Activated B cell treated with CpG ODN at 0.5 μM for 24 hours (primary cell): ENCODE measurements at places on chromosomes 6 and 20. TPM values are rescaled to one million over a fixed set of nuclear protein-coding genes. Genes with fewer than 3 reads are reported as not detected.

SLC17A9 gene
- 45.0 and 47.6 TPM in 2 replicates for total RNA-seq

DNA sequence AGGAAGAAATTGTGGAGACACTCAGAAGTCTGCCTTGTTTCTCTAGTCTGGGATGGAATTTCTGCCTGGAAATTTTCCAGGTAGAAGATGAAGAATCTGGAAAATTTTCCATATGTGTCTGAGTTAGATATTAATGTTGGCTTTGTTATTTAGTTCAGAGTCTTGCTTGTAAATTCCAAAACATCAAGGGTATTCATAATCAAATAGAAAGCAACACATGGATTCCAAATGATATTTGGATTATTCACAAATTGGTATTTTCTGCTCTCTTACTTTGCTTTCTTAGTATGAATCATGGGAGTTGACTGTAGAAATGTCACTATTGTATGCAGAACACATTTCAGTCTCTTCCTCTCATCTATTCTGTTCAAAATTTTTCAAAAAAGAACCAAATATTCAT lies 116.0 kb downstream of the GRIK2 start:
- H3K27me3 ChIP-seq: no peaks in the 10 kb centered on the region
- no peak for DNase-seq
- H3K4me1 ChIP-seq: no peaks in the 10 kb centered on the region
- no peak overlapping the region for H3K4me3 ChIP-seq
- no peak overlapping the region for H3K27ac ChIP-seq

TREML1 gene
- total RNA-seq: not detected in 2 replicates

DNA sequence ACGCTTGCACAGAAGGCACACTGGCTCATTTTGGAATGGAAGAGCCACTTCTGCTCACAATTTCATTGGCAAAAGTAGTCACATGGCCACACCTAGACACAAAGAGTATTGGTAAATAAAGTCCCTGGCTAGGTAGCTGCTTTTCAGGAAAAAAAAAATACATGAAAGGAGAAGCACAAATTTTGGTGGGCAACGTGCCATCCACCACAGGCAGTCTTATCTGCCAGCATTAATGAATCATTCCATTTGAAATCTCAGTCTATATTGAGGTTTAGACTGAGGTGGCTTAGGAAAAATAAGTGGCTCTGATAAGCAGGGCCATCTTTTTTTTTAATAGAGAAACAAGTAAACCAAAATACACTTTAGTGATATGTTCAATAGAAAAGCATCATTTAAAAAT lies 44.3 kb downstream of the ADGRB3 start:
- H3K27ac ChIP-seq: no peak overlapping the region
- no peak overlapping the region for H3K4me3 ChIP-seq
- no peaks in the 10 kb centered on the region for H3K27me3 ChIP-seq
- H3K4me1 ChIP-seq: no peaks in the 10 kb centered on the region
- no peaks in the 10 kb centered on the region for H3K36me3 ChIP-seq

CLDN20 gene
- not detected in 2 replicates for total RNA-seq

MAS1 gene
- total RNA-seq: not detected in 2 replicates

GRCh38 chr6:16258709-16259075 lies 20.3 kb downstream of the GMPR start:
- no peak overlapping the region for H3K27ac ChIP-seq
- no peak overlapping the region for H3K4me3 ChIP-seq
- H3K27me3 ChIP-seq: peaks cover 8% of the 10 kb centered on the region
- no peaks in the 10 kb centered on the region for H3K4me1 ChIP-seq

SOBP gene
- total RNA-seq: 1.1 TPM in 2 replicates

- H3K27me3 ChIP-seq: peaks cover under 1% of the 10 kb centered on the region
- no peak overlapping the region for H3K4me3 ChIP-seq
- no peak for DNase-seq
- H3K4me1 ChIP-seq: no peaks in the 10 kb centered on the region
Measured at GRCh38 chr6:82781620-82782204, 283.9 kb downstream of the UBE3D start.

- peak overlapping the region; percentile 61 for H3K4me3 ChIP-seq
- H3K27me3 ChIP-seq: peaks cover 57% of the 10 kb centered on the region
- no peaks in the 10 kb centered on the region for H3K36me3 ChIP-seq
- peaks cover 36% of the 10 kb centered on the region for H3K4me1 ChIP-seq
- no peak overlapping the region for H3K27ac ChIP-seq
Measured at GRCh38 chr20:25865715-25866656, 169.3 kb upstream of the ZNF337 start.

- H3K4me1 ChIP-seq: no peaks in the 10 kb centered on the region
- H3K27ac ChIP-seq: no peak overlapping the region
- H3K36me3 ChIP-seq: no peaks in the 10 kb centered on the region
- H3K4me3 ChIP-seq: no peak overlapping the region
- no peak for DNase-seq
- peaks cover 4% of the 10 kb centered on the region for H3K27me3 ChIP-seq
Measured at GRCh38 chr6:24154121-24154520, 28.1 kb downstream of the NRSN1 start.

- peak overlapping the region; percentile 95 for H3K27ac ChIP-seq
- no peak for DNase-seq
- H3K4me3 ChIP-seq: no peak overlapping the region
Measured at GRCh38 chr6:139027620-139028182, 844 bp upstream of the ABRACL start.

- peaks cover 2% of the 10 kb centered on the region for H3K27me3 ChIP-seq
- no peak within 1 kb of the TSS for H3K27ac ChIP-seq
- H3K36me3 ChIP-seq: no peaks in the 10 kb centered on the region
- peak; percentile 59 for DNase-seq
- H3K4me1 ChIP-seq: peaks cover 14% of the 10 kb centered on the region
Measured at GRCh38 chr20:62367136-62367632, at the start of gene LAMA5. Gene LAMA5, minus strand, starts transcription at chr20:62367312. Its CDS starts 67 bp downstream, at chr20:62367245.

GRCh38 chr6:40855168-40855880 lies 183.7 kb downstream of the UNC5CL start:
- peaks cover 9% of the 10 kb centered on the region for H3K27me3 ChIP-seq
- peaks cover 6% of the 10 kb centered on the region for H3K4me1 ChIP-seq
- no peaks in the 10 kb centered on the region for H3K36me3 ChIP-seq
- DNase-seq: no peak

CRISP2 gene
- not detected in 2 replicates for total RNA-seq

GRCh38 chr6:35047265-35048011 lies 93.7 kb downstream of the TCP11 start:
- no peak overlapping the region for H3K4me3 ChIP-seq
- no peak overlapping the region for H3K27ac ChIP-seq
- H3K4me1 ChIP-seq: peaks cover 5% of the 10 kb centered on the region
- H3K27me3 ChIP-seq: no peaks in the 10 kb centered on the region
- H3K36me3 ChIP-seq: peaks cover 11% of the 10 kb centered on the region

TMEM244 gene
- not detected in 2 replicates for total RNA-seq

DNA sequence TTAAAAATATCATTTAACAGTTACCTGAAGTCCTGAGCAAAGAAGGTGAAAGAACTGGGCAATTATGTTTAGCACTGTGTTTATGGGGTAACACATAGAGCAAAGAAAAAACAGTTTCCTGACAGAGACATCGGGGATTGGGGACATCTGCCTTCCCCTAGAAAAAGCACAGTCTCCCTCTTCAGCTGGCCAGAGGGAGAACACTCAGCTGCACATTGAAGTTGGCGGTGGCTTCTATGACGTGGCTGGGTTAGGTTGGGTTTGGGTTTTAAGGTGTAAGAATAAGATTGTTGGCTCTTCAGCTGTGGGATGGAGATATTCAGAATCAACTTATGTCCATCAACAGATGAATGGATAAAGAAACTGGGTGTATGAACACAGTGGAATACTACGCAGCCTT lies 124.0 kb upstream of the DTNBP1 start:
- no peak overlapping the region for H3K27ac ChIP-seq
- H3K36me3 ChIP-seq: no peaks in the 10 kb centered on the region
- no peaks in the 10 kb centered on the region for H3K4me1 ChIP-seq
- H3K27me3 ChIP-seq: peaks cover 6% of the 10 kb centered on the region

KIF6 gene
- total RNA-seq: not detected in 2 replicates

DNA sequence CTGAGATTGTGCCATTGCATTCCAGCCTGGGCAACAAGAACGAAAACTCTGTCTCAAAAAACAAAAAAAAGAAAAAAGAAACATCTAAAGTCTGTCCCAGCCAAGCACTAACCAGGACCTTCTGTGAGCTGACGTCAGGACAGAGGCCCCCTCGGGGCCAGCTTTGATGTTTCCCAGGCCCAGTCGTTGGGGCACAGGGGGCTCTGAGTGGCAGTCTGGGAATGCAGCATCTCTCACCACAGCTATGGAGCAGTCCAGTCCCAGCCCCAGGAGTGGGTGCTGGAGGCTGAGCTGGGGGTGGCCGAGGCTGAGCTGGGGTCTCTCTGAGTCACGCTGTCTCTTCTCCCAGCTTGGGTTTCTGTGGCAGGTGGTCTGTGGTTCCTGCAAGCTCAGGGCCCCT lies 46.0 kb upstream of the SRF start:
- no peaks in the 10 kb centered on the region for H3K4me1 ChIP-seq
- DNase-seq: no peak
- H3K36me3 ChIP-seq: no peaks in the 10 kb centered on the region
- no peak overlapping the region for H3K4me3 ChIP-seq

- H3K27me3 ChIP-seq: no peaks in the 10 kb centered on the region
- peaks cover 9% of the 10 kb centered on the region for H3K4me1 ChIP-seq
- DNase-seq: no peak
- no peak overlapping the region for H3K27ac ChIP-seq
- no peak overlapping the region for H3K4me3 ChIP-seq
Measured at GRCh38 chr20:17783671-17784070, 83.9 kb downstream of the BANF2 start.

DNA sequence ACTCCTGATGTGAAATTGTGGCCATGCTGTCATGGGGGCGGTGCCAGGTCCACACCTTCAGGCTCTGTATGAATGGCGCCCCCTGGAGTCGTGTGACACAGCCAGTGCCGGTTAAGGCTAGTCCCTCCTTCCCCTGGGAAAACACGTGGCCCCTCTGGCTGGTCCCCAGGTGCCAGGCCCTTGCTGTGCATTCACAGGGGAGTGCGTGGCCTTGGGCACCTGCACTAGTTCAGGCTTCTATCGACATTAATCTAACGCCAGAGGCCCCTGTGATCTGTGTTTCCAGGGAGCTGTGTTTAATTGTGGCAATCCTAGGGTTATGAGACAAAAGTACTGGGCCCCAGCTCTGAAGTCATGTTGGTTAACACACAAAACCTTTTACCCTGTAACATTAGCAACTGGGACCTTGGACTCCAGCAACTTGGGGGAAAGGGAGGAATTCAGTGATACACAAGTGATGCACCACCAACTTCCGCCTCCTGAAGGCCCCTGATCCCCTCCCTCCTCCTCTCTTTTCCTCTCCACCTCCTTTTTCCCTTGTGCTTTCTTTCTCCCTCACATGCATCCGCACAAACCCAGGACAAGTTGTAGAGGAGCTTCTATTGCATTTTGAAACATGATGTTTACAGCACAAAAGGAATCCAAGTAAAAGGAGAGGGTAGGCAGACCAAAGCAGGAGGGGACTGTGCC lies 74.0 kb downstream of the SSR1 start:
- peak overlapping the region; percentile 65 for H3K27ac ChIP-seq
- H3K4me3 ChIP-seq: no peak overlapping the region
- peaks cover 56% of the 10 kb centered on the region for H3K4me1 ChIP-seq
- no peaks in the 10 kb centered on the region for H3K27me3 ChIP-seq
- peaks cover 65% of the 10 kb centered on the region for H3K36me3 ChIP-seq
- peak; percentile 71 for DNase-seq

GRCh38 chr6:133396984-133397348 lies 155.8 kb downstream of the EYA4 start:
- H3K4me3 ChIP-seq: no peak overlapping the region
- no peaks in the 10 kb centered on the region for H3K4me1 ChIP-seq
- H3K27ac ChIP-seq: no peak overlapping the region
- DNase-seq: no peak

DNA sequence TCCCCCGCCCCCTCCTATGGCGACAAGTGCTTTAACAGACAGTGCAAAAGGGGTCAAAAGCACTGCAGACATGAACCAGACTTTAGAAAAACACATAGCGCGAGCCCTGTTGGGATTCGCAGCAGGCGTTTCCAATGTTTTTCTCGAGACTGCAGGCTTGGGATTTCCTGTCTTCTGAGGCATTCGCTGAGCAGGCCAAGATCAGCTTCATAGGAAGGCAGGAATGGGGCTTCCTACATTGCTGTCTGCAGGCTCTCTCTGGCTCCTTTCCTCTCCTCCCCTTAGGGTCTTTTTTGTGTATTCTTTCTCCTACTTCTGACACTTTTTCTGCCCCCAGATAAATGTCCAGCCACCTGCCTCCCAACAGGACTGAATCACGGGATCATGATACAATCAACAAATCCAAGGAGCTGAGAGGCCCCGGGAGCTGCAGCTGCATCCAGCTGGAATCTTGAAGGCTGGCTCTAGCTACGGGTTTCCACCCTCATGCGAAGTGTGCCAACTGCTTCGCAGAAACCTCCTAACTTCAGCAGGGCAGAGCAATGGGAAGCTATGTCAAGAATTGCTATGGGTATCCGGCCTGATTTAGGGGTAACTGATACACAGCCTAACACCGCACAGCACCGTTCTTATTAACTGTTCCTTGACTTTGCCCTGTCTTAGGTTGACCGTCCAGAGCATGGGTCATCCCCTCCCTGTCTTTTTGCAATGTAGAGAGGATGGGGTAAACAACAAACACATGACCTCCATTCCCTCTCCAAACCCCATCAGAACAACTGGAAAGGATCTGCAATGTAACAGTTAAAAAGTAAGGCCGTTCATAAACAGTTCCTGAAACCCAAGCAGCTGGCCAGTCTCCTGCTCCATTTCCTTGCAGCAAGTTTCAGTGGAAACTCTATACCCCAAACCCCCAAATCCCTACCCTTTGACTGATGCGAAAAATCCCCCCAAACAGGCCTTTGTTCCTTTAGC lies 31.5 kb downstream of the SNX5 start:
- peaks cover 19% of the 10 kb centered on the region for H3K36me3 ChIP-seq
- no peak for DNase-seq
- H3K4me1 ChIP-seq: peaks cover 20% of the 10 kb centered on the region

DNA sequence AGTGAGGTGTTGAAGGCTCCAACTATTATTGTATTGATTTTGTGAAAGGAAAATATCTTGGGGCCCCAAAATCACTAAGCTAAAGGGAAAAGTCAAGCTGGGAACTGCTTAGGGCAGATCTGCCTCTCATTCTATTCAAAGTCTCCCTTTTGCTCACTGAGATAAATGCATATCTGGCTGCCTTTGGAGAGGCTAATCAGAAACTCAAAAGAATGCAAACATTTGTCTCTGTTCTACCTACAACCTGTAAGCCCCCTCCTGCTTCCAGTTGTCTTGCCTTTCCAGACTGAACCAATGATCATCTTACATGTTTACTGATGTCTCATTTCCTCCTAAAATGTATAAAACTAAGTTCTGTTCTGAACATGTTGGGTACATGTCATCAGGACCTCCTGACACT lies 125.9 kb downstream of the HTR1B start:
- no peaks in the 10 kb centered on the region for H3K27me3 ChIP-seq
- H3K4me3 ChIP-seq: no peak overlapping the region
- H3K4me1 ChIP-seq: no peaks in the 10 kb centered on the region
- no peak for DNase-seq

CPXM1 gene
- 8.5 and 9.8 TPM in 2 replicates for total RNA-seq

DNA sequence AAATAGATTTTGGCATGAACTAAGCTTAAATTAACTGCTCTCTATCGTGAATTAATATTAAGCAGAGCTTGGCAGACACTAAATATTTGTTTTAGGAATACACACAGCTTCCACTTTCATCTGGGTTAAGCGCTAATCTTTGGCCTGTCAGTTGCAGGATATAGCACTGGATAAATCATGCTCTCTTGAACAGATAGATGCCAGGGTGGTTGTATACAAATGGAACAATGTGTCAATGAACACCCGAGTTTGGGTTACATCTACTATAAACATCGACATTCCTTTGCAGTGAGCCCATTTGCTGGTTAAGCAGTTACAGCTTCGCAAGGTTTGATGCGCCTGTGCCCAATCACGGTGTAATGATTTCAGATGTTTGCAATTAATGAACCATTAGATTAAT lies 338.2 kb upstream of the ZFP64 start:
- DNase-seq: no peak
- no peak overlapping the region for H3K4me3 ChIP-seq
- H3K27ac ChIP-seq: no peak overlapping the region
- peaks cover 2% of the 10 kb centered on the region for H3K4me1 ChIP-seq

CST4 gene
- total RNA-seq: not detected in 2 replicates
